ENCODE measurements at places on chromosomes 5 and 9.

GRCh38 chr5:2021484-2022176, 138.9 kb upstream of the IRX4 start:
- no peak for DNase-seq

DNA sequence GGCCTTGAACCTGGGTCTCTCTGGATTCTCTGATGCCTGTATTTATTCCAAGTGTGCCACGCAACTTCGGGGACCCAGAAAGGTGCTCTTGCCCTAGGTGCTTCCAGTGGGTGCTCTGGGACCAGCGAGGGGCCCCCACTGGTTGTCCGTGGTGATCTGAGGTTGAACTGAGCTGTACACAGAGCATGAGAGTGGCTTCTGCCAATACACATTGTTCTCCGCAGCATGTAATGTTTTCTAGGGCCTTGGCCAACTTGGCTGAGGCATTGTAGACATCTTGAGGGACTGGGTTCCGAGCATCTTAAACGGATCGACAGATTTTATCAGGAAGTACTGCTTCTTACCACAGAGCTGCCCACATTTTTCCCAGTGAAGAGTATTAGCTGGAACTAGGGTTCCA, 117.9 kb downstream of the MTX3 start:
- no peak for DNase-seq

- peak; percentile 45 for DNase-seq
Measured at GRCh38 chr5:99305045-99305580, 376.3 kb upstream of the CHD1 start.

DNA sequence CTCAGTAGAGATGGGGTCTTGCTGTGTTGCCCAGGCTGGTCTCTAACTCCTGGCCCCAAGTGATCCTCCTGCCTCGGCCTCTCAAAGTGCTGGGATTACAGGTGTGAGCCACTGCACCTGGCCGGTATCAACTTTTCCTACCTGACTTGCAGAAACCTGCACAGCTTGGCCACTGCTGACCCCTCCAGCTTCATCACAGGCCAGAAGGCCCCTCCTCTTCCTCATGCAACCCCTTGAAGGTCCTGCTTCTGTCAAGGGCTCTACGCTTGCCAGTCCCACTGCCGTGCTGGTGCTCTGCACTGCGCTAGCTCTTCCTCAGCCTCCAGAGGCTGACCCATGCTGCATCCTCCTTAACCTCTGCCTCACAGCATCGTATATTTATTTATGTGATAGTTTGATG, 32.5 kb upstream of the RNU6ATAC start:
- DNase-seq, result no peak

DNA sequence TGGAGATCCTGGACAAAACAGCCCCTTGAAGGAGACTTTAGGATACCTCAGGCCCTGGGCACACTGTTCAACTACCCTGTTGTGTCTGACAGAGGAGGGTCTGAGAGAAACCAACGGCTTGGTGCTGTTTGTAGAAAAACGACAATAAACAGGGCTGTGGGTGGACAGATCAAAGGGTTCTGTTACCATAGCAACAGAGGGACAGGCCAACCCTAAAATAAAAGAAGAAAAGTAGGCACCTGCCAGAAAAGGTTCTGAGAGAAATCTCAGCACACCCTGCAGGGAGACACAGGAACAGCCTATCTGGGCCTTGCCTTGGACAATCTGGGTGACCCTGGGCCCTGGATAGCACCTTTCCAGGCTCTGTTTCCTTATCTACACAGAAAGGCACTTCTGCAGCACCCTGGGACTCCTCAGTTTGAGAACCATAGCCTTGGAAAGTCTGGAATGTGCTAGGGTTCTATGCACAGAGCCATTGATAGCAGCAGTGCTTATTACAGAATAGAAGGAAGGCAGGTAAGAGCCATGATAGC, 104.8 kb upstream of the TBC1D2 start:
- no peak for DNase-seq

Measured in brain (organoid and tissue), 16 donors.